Stimulated activated CD8-positive, alpha-beta memory T cell treated with anti-CD3 and anti-CD28 coated beads, Interleukin-2, amount 100 ng/mL, for 1 hour (primary cell): ENCODE measurements at places on chromosomes 4 and X.

DNA sequence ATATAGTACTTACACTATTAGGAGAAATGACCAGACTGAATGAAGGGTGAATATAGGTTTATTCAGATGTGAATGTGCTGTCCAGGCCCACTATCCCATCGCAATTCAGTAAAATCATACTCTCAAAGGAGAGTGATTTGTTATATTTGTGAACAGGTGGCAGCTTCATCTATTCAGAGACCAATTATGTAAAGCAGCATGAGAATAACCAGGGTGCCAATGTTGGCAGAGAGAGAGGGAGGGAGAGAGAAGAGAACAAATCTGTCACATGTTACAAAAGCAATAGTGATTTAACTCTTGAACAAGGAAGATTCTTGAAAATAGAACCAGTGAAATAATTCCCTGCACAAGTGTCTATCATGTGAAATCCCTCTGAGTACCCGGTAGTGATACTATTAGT, 38.9 kb upstream of the TLL1 start:
- no peak for DNase-seq

- DNase-seq: no peak
Observed at GRCh38 chrX:88604433-88605221, 142.4 kb upstream of the CPXCR1 start.

DNA sequence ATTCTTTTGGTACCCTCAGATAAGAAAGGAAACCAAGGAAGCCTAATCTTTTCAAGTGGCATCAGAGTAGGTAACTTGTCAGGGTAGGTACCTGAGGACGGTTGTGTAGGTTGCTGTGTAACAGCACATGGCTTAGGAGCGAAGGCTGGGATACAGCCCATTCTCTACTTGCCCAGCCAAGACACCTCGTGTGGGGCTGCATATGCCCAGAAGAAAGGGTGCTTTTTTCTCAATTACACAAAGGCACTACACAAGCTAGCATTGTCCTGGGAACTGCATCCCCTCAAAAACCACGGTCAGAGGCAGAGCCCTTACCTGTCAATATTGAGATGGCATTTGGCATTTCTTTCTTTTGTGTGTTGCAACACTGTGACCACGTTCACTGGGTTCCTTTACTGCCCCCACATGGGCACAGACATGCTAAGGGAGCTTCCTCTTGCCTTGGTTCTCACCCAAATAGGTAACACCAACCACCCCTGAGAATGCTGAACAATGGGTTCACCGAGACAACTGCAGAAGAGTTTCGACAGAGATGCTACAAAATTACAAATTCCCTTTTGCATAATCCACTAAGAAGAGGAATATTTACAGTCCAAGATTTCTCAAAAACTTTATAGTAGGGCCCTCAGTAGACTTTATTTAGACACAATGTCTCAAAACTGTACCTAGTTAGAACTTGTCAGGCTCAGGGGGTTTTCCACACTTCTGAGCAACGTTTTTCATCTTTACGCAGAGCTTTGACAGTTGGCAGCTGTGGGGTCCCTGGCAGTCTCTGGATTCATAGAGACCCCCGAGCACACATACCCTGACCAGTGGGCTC, 35.8 kb upstream of the TNIP3 start:
- DNase-seq: no peak

DNA sequence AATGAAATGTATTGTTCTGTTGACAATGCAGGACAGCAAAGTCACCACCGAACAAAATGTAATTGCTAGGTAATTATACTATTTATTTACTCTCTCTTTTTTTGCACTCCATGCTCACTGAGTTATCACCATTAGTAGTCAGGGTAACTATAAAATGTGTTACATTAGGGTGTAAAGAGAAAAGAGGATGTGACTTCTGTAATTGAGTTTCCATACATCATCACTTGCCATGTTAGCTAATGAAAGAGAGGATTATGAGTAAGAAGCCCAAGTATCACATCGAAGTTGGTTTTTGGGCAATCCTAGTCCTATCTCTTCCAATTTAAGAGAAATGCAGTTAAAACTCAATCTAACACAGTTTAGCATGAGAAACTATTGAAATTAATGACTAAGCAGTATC, 7.6 kb downstream of the ZXDA start:
- no peak for DNase-seq

DNA sequence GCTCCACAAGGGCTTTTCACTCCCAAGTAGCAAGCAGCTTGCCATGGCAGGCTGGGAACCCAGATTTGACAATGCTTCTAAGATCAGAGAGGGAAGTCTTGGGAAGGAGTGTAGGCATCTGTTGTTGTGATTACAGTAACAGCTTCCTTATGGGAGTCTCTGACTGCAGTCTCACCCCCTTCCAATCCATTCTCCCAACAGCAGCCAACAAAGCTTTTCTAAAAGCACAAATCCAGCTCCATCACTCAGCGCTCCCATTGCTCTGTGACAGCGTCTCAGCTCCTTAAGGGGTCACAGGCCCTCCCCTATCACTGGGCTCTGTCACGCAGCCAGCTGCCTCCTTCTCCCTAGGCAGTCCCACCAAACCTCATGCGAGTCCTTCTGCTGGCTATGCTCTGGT, 7.1 kb downstream of the IGFBP7 start:
- no peak for DNase-seq

- no peak for DNase-seq
Observed at GRCh38 chrX:154793084-154793795, 12.0 kb downstream of the MPP1 start.

DNA sequence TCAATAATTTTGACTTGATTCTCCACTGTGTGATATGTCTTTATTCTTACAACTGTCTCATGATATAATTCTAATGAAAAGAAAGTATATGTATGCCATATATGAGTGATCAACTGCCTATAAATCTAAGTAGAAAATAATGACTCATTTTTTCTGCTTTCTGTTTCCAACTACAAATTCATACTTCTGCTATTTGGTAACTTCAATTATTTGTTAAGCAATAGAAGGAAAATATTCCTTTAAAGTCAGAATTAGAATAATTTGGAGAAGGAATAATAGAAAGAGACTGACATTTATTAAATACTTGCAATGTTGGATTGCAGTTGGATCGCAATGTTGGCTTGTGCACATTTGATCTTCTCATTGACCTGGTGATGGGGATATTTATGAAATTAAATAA, 204.2 kb upstream of the PACRGL start:
- DNase-seq: no peak

GRCh38 chr4:53039741-53040458, 177.8 kb downstream of the RASL11B start:
- DNase-seq: no peak

DNA sequence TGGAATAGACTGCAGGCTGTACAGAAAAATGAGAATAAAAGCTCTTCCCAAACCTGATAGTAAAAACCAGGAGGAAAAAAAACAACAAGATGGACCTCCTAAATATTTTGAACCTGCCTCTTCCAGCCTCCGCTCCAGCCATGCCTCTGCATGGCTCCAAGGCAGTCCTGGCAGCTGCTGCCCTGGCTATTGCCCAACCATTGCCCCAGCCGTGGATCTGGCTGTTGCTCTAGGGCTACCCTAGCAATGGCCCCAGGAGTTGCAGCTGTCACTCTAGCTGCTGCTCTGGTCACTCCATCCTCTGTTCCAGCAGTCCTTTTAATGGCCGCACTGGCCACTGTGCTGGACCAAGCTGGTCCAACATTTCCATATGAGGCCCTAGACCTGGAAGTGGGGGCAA, 1756.0 kb downstream of the C4orf33 start:
- no peak for DNase-seq

DNA sequence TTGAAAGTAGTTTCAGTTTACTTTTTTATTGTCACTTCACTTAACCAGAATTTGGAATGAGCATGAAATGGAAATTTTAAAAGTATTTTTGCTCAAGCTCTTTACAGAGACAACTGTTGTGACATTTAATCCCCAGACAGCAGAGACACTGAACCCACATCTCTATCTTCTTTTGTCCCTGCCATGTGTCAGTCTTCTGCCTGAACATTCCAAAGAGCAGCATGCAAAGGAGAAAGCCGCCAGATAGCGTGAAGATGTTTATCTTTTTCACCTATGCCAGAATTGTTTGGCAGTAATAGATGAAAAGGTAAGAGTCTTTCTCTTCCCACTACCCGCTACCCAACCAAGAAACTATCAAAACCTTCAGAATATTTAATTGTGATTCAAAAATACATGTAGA, 46.8 kb downstream of the NDNF start:
- no peak for DNase-seq

- DNase-seq: no peak
Observed at GRCh38 chr4:73406548-73406875, 2.4 kb downstream of the ALB start.

DNA sequence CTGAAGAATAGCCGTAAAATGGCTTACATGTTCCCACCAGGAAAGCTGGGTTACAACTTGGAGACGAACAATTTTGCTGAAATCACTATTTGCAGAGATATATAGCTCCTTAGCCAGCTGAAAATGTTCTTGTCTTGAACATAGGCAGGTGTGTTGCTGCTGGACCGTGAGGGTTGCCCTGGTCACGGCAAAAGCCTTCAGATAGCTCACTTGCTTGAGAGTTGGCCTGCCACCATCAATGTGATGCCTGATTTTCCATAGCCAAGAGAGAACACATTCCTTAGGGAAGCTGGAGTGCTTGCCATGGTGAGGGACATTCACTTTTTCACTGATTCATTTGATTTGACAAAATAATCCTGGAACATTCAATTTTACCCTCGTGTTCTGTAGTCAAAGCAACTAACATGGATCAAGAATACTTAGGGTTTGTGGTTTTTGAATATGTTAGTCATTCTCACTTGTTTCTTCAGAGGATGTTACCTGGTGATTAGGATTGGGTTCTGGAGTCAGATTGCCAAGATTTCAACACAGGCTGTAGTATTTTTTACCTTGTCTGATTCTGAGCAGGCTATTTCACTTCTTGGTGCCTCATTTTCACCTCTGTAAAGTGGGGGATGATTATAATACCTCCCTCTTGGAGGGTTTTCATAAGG, 536.9 kb downstream of the RAPGEF2 start:
- no peak for DNase-seq

- no peak for DNase-seq
Observed at GRCh38 chr4:37236165-37236564, 8.4 kb upstream of the NWD2 start.

DNA sequence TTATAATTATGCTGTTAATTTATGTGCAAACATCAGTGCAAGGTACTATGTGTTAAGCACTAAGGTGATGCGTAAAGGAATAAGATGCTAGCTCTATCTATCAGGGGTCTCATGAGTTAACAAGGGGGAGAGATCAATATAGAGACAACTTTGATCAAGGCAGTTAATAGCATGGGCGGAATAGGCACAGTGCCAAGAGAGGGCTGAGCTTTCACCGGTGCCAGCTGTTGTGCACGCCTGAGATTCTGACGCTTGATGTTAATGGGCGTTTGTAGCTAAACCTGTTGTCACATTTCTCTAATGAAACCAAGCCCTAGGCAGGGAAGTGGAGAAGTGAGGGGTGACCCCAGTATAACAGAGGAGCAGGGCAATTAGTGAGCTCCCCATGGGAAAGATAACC, 86.0 kb upstream of the NMU start:
- DNase-seq: no peak

GRCh38 chrX:97367125-97367524, 483.4 kb downstream of the RPA4 start:
- no peak for DNase-seq

GRCh38 chrX:867502-867901, 236.9 kb downstream of the SHOX start:
- DNase-seq: no peak
